ENCODE measurements at places on chromosomes 11 and 22. TPM values are rescaled to one million over a fixed set of nuclear protein-coding genes. Genes with fewer than 3 reads are reported as not detected.

GRCh38 chr11:76764941-76765665 lies 18.1 kb upstream of the TSKU start:
- H3K4me1 ChIP-seq: peaks cover 43% of the 10 kb centered on the region
- no peak overlapping the region for H3K4me3 ChIP-seq
- H3K36me3 ChIP-seq: no peaks in the 10 kb centered on the region
- peak; percentile 13 for DNase-seq

- no peaks in the 10 kb centered on the region for H3K27me3 ChIP-seq
- no peak overlapping the region for H3K4me3 ChIP-seq
- DNase-seq: no peak
- peaks cover 72% of the 10 kb centered on the region for H3K36me3 ChIP-seq
- H3K27ac ChIP-seq: no peak overlapping the region
- H3K4me1 ChIP-seq: no peaks in the 10 kb centered on the region
Measured at GRCh38 chr11:71461696-71462095, 8.7 kb downstream of the NADSYN1 start.

OR56A1 gene
- polyA plus RNA-seq: not detected

DNA sequence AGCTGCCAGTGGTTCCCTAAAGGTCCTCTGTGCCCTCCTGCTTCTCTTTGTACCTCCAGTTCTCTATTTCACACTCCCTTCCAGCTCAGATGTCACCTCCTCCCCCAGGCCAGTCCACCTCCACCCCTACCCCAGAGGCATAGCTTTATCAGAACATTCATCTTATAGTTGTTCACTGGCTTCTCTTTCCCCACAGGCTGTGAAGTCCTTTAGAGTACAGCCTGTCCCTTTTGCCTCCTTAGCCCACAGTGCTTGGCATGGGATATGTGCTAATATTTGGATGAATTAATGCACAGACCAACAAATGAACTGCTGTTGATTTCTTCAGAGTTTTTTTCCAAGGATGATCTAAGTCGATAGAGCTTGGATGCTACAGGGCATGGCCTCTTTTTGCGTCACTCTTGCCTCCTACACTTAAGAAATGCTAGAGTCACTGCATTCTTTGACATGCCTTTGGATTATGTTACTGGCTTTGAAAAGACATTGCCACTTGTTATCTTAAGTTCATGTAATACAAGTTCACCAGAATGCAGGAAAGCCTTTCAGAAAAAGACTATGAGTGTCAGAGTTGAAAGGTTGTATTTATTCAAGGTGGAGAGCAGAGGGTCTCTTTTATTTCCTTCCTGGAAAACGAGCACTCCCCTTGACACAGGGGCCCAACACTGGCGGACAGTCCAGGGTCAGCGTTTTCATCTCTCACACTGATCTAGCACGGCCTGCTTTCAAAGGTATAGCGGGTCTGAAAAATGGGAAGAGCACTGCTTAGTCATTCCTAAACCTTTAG lies 75.7 kb downstream of the PISD start:
- H3K27me3 ChIP-seq: no peaks in the 10 kb centered on the region
- H3K4me3 ChIP-seq: no peak overlapping the region
- H3K27ac ChIP-seq: no peak overlapping the region
- DNase-seq: no peak
- no peaks in the 10 kb centered on the region for H3K4me1 ChIP-seq
- peaks cover 12% of the 10 kb centered on the region for H3K36me3 ChIP-seq

KLHL22 gene
- 14.3 TPM for polyA plus RNA-seq

- DNase-seq: no peak
- no peaks in the 10 kb centered on the region for H3K36me3 ChIP-seq
- H3K27ac ChIP-seq: no peak overlapping the region
Measured at GRCh38 chr11:33778675-33779074, 4.4 kb upstream of the FBXO3 start.

IL18BP gene
- polyA plus RNA-seq: 4.1 TPM

TBX1 gene
- polyA plus RNA-seq: 0.95 TPM
